ENCODE measurements at places on chromosomes 16 and 17. TPM values are rescaled to one million over a fixed set of nuclear protein-coding genes. Genes with fewer than 3 reads are reported as not detected.

- DNase-seq, result no peak
Observed at GRCh38 chr17:19306160-19307111, 56.1 kb downstream of the B9D1 start.

DNA sequence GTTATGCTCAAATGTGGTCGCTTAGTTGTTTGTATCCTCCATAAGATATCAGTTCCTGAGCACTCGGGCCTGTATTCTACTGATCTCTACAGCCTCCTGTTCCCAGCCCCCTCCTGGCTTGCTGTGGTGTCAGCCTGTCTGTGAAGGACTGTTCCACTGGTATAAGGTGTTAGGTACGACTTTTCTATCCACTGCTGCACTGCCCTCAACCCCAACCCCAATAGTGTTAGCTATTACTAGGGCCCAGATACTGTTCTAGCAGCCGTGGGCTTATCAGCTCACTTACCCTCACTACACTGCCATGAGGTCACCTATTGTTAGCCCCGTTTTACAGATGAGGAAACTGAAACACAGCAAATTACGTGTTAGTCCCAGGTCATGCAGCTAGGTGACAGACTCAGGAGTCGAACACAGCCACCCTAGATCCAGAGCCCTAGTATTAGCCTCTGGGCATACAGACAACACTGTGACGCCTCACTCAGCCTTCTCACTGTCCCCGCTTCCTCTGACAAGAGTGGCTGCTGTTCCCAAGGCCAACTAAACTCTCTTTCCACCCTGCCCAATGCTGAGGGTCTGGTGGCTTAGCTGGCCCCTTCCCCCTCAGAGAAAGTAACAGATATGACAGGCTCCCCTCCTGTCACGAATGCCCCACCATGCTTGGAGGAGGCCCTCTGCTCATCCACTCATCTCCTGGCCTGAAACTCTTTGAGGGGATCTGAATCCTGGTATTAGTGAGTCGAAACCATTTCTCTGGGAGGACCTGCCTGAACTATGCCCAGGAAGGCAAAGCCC is 25.6 kb upstream of the ZNF652 start:
- no peak for DNase-seq

The TAF1C gene
- 19.9 TPM for total RNA-seq

DNA sequence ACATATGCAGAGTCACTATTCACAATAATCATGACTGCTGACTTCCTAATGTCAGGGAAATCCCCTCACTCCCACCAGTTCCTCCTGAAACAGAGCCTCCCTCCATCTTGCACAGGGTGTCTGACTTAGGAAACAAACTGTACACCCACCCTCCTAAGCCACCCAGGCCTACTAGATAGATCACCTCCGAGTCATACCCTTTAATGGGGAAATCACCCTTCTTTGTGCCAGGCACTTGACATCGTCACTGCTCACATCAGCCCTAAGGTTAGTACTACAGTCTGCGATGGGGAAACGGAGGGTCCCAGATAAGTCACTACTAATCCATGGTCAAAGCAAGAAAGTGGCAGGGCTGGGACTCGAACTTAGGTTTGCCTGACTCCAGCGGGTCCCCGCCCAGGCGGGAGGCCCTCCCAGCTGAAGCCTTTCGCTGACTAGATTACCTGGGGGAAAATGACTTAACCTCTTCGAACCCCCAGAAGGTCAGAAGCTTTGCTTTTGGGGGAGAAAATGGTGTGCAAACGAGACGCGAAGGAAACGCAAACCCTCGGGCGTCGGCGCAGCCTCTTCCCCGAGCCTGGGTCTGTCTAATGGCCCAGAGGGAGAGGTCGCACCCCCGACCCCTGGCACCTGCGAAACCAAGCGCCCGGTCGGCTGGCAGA is 3.4 kb upstream of the MLLT6 start:
- peak; percentile 55 for DNase-seq

- DNase-seq, result no peak
Observed at GRCh38 chr16:49278944-49279725, 2.5 kb downstream of the CBLN1 start.

DNA sequence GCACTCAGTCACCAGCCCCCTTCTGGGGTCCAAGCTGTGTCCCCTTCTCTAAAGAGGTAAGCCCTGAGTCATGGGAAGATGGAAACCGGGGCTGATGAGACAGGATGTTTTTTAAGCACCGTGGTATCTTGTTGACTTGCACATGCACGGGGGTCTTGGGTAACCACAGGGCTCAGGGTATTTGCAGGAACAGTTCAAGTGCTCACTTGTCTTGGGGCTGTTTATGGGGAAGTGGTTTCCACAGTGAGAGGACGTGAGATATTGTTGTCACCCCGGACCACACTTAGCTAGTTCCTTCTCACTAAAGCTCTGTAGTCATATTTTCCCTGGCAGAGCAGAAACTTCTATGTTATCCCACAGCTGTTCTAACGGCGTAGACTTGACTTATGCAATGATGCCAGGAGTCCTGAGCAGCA is 7.7 kb downstream of the CCL3L1 start:
- no peak for DNase-seq

DNA sequence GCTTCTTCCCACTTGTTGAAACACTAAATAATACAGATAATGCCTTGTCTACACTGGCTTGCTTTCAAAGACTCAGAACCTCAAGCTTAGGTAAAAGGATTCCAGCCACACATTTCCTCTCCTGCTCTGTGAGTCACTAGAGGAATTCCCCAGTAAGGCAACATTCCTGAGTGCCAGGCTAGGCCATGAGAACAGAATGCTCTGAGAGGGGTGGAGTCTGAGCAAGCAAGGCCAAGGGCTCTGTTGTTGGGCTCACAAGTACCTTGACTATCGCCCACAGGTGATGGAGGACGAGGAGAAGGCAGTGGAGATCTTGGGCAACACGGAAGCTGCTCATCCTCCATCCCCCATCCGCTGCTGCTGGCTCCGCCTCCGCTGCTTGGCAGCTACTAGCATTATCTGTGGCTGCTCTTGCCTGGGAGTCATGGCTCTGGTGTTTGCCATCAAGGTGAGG is 6.7 kb upstream of the PHKG2 start:
- peak; percentile 75 for DNase-seq

- no peak for DNase-seq
Observed at GRCh38 chr16:31331141-31331764, 23.7 kb upstream of the ITGAX start.

- no peak for DNase-seq
Observed at GRCh38 chr17:39235555-39236449, 10.1 kb upstream of the STAC2 start.

The ZNF821 gene
- 2.4 TPM for total RNA-seq

GRCh38 chr16:80509872-80510271 is 30.9 kb upstream of the DYNLRB2 start:
- DNase-seq, result no peak

- DNase-seq, result peak; percentile 5
Observed at GRCh38 chr17:43143201-43143600, 18.0 kb upstream of the BRCA1 start.

GRCh38 chr16:82226327-82226726 is 56.3 kb upstream of the MPHOSPH6 start:
- no peak for DNase-seq

The BAIAP2 gene
- total RNA-seq, result 101 TPM

DNA sequence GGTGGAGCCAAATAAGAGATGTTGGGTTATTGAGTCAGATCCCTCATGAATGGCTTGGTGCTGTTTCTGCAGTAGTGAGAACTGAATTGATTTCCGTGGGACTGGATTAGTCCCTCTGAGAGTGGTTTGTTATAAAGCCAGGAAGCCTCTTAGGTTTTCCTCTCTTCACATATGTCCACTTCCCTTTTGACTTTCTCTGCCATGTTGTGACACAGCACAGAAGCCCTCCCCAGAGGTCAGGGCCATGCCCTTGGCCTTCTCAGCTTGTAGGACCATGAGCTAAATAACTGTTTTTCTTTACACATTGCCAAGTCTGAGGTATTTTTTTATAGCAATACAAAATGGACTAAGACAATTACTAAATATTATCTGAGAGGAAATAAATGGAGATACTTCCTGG is 10.3 kb upstream of the HAPSTR1 start:
- no peak for DNase-seq

GRCh38 chr16:4830408-4830807 is 16.7 kb downstream of the GLYR1 start:
- DNase-seq, result no peak

DNA sequence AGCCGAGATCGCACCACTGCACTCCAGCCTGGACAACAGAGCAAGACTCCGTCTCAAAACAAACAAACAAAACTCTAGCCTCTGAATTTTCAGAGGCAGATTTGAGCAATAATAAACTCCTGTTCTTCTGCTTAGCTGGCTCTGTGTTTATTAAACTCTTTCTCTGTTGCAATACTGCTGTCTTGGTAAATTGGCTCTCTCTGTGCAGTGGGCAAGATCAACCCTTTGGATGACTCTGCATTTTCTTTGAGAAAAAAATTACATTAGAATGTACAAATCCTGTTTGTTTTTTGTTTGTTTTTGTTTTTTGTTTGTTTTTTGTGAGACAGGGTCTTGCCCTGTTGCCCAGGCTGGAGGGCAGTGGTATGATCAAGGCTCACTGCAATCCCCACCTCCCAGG is 75.8 kb upstream of the RPH3AL start:
- no peak for DNase-seq

GRCh38 chr17:74465378-74466110 is 890 bp upstream of the CD300A start:
- DNase-seq, result no peak

- DNase-seq, result no peak
Observed at GRCh38 chr17:17226451-17227265, 10.3 kb downstream of the FLCN start.

GRCh38 chr17:16649585-16649984 is 4.1 kb downstream of the ZNF624 start:
- no peak for DNase-seq

The TBC1D3I gene
- 0.58 TPM for total RNA-seq

GRCh38 chr17:44007346-44008204 is 3.2 kb downstream of the NAGS start:
- no peak for DNase-seq

- no peak for DNase-seq
Observed at GRCh38 chr17:39804839-39805238, 59.3 kb downstream of the IKZF3 start.

The SEPTIN1 gene
- 1.4 TPM for total RNA-seq

GRCh38 chr17:13753154-13753553 is 151.4 kb upstream of the HS3ST3A1 start:
- no peak for DNase-seq

DNA sequence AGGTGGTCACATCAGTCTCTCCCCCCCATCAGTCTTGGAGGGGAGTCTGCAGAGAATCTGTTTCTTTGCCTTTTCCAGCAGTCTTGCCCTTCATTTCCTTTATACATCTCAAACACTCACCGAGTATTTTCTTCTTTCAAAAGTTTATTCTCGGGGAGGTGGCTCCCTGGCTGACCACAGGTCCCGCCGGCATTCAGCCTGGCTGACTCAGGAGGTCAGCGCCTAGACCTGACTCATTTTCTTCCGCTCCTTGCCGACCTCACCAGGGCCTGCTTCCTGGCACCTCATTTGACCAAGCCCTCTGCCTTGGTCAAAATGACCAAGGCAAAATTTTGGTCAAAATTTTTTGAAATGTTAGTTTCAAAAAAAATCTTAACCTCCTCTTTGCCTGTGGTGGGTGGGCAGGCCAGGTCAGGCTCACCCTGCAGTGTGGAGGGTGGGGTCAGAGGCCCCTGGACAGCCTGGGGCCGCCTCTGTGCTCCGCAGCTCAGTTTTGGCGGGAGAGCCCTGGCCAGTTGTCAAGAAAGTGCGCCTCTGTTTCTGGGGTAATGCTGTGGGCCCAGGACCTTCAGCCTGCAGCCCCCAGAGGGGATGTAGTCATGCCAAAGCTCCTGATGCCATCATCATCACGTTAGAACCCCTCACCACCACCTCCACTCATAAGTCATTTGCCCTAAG is 165.6 kb downstream of the SPECC1 start:
- no peak for DNase-seq

DNA sequence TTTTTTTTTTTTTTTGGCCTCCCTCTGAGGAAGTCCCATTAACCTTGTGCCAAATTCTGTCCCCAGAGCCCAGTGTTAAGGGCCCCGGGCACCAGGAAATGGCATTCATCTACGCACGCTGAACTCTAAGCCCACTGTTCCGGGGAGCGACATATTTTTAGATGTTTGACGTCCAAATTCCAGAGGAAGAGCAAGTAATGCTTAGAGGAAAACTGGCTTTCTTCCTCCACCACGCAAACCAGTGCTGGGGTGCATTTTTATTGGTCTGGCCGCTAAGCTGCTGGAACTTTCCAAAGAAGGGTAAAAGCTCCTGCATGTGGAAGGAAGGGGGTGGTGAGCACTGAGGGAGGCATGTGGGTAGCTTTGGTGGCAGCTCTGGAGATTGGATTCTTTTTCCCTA is 8.3 kb downstream of the WFDC1 start:
- no peak for DNase-seq

DNA sequence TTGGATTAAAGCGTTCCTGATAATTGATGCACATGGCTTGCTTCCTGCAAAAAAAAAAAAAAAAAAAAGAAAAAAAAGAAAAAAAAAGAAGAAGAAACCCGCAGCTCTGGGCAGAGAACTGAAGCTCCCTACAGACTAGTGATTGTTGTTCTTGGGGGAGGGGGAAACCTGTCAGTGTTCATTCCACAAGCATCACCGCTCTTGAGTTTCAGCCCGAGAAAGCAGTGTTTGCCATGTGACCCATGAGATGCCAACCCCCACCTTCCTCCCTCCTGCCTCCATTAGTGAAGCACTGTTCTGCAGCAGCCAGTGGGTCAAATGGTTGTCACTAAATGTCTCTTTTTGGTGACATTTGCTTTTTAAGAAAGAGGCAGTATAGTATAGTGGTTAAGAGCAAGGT is 1.7 kb downstream of the USP43 start:
- no peak for DNase-seq

DNA sequence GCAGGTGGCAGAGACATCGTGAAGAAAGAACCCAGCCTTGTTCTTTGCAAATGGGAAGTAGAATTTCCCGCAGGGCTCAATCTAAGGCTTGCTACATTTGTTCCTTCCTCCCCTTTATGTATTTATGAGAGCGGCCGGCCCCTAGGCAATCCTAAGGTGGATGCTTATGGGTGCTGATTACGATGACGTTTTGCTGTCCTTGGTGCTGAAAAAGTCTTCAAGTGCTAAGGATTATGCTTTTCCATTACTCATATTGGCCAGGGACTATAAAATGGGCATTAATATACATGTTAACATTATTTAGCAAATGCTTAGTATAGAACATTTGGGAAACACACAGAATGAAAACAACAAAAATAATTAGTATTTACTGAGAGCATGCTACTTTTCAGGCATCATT is 313.3 kb upstream of the XYLT1 start:
- DNase-seq, result no peak
